ENCODE measurements at places on chromosomes 1 and 21.

DNA sequence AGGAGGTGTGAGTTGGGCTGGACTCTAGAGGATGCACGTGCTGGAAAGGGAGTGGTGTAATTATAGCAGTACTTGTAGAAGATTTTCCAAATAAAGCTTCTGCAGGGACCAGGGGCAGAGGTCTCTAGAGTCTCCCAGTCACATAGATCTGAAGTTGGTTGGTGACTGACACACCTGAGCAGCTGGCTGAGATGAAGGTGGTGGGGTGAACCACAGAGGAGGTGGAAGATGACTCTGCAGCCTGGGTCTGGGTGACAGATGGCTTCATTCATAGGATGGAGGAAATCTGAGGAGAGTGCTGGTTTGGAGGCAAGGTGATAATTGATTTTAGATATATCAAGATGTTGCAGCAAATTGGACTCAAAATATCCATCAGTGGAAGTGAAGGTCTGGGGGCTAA, 178.9 kb upstream of the IVNS1ABP start:
- no peak for DNase-seq

DNA sequence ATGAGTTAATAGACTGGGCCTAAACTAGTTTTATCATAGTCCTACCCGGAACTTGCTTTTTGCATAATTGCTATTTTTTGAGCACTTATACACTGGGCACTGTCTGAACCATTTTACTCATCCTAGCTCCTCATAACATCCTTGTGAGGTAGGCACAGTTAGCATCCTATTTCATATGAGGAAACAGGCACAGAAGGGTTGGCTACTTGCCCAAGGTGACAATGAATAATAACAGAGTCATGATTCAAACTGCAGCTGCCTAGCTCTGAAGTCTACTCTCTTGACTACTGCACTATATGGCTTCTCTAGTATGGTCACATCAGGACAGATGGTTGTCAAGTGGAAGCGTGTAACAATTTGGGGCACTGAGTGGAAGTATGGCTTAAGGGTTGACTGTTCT, 18.2 kb upstream of the RC3H1 start:
- no peak for DNase-seq

GRCh38 chr1:20496241-20496661, 10.2 kb upstream of the CAMK2N1 start:
- no peak for DNase-seq

- no peak for DNase-seq
Observed at GRCh38 chr1:116494353-116494692, 76.5 kb downstream of the CD58 start.

GRCh38 chr1:2847086-2847985, 45.8 kb upstream of the TTC34 start:
- DNase-seq, result no peak

GRCh38 chr1:15290382-15290781, 43.4 kb downstream of the FHAD1 start:
- no peak for DNase-seq

DNA sequence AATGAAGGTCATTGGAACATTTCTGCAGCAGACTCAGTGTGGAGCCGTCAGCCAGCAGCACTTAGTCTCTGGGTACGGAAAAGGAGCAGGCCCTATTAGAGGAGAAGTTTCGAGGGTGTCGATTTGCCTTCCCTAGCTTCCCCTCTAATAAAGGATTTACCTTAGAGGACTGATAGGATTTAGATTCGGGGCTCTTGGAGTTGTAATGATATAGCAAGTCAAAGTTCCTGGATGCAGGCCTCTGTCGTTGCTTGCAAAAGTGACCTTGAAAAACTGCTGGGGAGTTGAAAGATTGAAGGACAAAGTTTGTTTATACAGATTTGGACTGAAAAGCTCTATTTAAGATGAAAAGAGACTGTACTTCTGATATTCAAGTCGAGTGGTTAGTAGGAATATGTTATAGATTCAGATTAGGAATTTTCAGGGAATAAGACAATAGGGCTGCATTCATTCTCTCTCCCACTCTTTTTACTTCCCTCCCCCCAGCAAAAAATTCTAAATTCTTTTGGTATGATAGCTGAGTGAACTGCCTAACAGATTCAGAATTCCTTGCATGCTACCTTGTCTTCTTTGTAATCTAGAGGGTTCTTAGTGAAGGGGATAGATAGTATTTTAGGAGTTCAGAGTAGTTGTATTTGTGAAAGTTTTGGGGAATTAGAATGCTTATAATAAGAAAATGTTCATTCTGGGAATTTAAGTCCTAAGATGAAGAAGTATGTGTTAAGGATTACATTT, 19.2 kb downstream of the NFYC start:
- DNase-seq, result no peak

- DNase-seq, result no peak
Observed at GRCh38 chr1:232980355-232980978, 30.1 kb downstream of the NTPCR start.

Data from stimulated activated CD4-positive, alpha-beta T cell treated with anti-CD3 and anti-CD28 coated beads, Interleukin-1b, Interleukin-23, amount 100 ng/mL, for 1 hour (primary cell).